Nephron progenitor cell (in vitro differentiated cells): ENCODE measurements at places on chromosomes 6 and 20.

GRCh38 chr6:31558631-31559500 is 11.5 kb downstream of the NFKBIL1 start:
- no peak for DNase-seq

DNA sequence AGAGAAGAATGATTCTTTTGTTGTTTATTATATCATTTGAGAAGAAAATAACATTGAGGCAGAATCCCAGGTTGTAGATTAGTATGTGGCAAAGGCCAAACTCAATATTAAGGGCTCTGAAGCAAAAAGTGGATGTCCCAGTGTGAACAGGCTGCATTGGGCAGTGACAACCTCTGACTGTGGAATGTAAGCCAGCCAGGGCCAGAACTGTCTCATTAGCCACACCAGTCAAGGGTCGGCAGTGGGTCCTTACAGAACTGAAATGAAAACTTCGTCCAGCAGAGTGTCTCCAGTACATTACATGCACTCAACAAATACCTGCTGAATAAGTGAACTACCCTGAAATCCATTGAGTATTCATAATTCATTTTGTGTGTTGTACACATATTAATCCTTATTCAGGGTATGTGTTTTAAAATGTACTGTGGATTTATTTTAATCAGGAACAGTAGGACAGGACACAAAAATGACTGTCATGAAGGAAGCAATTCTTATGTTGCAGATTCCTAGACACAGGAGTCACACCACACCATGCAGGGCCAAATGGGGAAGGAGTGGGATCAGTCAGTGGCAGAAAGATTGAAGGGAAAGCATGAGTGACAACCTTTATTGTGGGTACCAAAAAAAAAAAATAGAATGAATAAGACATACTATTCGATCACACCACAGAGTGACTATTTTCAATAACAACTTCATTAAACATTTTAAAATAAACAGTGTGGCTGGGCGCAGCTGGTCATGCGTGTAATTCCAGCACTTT is 64.9 kb upstream of the UTRN start:
- no peak for DNase-seq

- DNase-seq = no peak
These were observed 74.0 kb downstream of the AGPAT4 start for GRCh38 chr6:161199850-161200249.

DNA sequence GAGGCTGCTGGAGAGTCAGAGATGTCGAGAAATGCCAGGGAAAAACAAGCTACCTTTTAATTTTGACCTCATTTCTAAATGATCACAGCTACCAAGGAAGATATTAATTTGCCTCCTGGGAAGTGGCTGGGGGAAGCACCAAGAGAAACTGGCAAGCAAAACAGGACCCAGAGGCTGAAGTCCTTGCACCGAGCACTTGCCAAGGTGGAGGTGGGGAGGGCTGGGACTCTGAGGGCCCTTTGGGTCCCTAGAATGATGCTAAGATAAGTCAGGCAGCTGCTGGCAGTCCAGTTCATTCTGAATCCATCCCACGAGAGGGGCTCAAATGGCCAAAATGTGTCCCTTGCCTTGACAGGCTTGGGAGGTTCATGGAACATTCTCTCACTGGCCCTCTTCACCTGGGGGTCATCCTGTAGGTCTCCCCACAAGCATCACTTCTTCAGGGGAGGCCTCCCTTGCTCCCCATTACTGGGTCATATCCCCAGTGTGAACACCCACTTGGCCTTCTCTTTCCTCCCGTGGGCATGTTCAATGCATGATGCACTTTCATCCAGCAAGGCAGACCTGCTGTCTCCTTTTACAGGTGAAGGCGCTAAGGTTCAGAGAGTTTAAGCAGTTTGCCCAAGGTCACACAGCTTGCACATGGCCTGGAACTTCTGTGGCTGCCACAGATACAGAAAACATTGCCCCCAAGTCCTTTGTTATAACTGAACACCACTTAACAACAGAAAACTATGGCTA is 39.1 kb upstream of the BLCAP start:
- no peak for DNase-seq

- no peak for DNase-seq
These were observed 24.9 kb downstream of the SESN1 start for GRCh38 chr6:109069746-109070145.

GRCh38 chr20:25225642-25226432 is 22.0 kb upstream of the PYGB start:
- no peak for DNase-seq

- DNase-seq = no peak
These were observed 117.0 kb downstream of the ME1 start for GRCh38 chr6:83313882-83314281.

DNA sequence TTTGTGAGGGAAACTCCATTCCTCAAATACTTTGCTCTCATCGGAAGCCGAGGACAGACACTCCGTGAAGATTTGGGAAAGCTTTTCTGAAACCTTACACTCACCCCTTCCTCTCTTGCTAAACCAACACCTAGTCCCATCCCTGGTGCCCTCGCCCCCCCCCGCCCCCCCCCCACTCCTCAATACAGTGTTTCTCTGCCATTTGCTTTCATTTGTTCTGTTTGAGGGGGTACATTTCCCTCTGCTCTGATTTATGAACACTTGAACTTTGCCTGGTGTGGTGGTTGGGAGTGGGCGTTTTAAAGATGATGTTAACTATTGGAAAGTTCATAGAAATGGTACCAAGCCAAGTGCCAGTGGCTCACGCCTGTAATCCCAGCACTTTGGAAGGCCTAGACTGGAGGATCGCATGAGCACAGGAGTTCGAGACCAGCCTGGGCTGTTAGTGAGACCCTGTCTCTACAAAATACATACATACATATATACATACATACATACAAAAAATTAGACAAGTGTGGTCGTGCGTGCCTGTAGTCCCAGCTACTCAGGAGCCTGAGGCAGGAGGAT is 1.1 kb downstream of the RAB32 start:
- DNase-seq = no peak
